ENCODE measurements at places on chromosomes 11 and 22.

DNA sequence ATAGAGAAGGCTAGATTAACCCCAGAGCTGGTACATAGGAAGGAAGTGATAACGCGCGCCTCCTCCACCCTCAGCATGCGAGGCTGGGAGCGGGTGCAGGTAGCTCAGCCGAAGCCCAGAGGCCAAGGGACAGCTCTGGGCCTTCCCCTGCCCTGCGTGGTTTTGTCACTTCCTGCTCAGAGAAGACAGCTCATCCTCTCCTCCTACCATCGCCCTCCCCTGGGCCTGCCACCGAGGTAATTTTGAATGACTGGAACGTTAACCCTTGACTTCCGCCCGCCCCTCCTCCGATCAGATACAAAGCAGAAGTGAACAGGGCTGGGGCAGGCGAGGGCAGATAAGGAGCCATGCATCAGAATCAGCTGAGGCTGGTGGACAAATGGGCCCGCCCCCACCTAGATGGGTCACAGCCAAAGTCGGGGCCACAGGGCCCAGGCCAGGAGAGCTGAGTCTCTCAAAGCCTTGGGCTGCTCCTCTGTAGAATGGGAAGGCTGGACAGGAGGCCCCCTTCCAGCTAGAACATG is 1.6 kb downstream of the RAC2 start:
- DNase-seq = peak; percentile 86

- DNase-seq = no peak
Observed at GRCh38 chr22:24532075-24532474, 22.9 kb downstream of the GUCD1 start.

DNA sequence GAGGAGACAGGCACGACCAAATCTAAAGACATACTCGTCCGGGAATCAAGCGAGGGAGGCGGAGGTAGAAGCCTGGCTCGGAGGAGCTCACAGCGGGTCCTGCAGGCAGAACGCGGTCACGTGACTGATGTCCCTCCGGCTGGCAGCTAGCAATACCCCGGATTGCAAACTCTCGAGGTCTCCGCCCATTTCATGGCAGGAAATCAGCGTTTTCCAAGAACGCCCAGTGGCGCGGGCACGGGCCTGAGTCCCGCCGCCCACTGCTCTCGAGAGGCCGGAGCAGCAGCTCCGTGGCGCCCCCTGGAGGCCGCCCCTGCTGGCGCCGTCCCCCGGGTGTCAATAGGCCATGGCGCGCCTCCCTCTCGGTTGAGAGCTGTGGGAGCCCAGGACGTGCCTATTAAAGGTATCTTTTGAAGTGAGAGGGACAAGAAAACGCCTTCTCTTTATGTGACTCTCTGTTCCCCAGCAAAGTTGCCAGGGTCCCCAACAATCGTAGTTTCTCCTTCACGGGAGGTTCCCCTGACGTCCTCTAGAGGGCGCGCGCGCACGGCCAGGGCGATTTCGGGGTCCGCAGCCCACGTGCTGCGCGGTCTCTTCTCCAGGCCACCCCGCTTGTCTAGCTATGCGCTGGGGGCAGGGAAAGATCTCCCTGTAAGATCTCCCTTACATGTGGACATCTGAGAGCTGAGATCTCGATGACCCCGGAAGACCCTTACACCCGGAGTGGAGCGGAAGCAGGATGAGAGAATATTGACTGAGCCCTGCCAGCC is 37.3 kb upstream of the RBFOX2 start:
- peak; percentile 59 for DNase-seq

GRCh38 chr11:66891851-66892660 is 35.2 kb downstream of the LRFN4 start:
- DNase-seq = peak; percentile 17

DNA sequence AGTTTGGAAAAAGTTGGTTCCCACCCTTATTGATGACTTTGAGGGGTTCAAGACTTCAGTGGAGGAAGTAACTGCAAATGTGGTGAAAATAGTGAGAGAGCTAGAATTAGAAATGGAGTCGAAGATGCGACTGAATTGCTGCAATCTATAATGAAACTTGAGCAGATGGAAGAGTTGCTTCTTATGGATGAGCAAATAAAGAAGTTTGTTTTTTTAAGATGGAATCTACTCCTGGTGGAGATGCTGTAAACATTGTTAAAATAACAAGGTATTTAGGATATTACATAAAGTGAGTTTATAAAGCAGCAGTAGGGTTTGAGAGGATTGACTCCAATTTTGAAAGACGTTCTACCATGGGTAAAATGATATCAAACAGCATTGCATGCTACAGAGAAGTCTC is 64.2 kb upstream of the GRK2 start:
- DNase-seq = no peak

DNA sequence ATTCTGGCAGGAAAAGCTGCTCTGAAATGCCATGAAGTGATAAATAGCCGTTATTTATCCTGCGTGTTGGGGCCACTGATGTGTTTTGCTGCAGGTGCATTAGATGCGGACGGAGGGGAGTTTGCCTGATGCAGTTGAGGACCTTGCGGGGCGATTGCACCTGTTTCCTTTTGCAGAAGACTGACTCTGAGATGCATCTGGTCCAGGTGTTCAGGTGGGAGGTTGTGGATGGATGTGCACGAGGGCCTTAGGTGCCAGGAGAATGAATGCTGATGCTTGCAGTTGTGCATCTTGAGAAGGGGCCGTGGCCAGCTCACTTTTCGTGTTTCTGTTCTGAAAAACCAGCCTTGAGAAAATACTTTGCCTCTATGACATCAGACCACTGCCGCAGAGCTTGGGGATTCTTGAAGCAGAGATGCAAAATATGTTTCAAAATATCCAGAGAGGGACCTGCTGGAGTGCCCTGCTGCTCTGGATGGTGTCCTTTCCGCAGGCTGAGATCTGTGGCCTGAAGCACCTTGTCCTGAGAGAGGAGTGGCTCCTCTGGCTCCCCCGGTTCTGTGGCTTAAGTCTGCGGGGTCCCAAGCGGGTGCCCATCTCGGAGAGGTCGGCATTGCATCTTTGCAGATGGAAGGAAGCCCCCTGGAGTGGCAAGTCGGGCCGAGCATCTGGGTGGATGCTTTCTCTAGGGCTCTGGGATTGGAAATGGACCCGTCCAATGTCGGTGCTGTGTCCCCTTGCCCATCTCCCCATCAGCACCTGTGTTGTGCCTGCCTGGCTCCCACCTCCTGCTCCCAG is 1031.1 kb downstream of the TBC1D22A start:
- DNase-seq = no peak

GRCh38 chr22:22553735-22554586 is 5.1 kb downstream of the PRAME start:
- no peak for DNase-seq

GRCh38 chr11:81059356-81059755 is 1618.5 kb upstream of the TENM4 start:
- DNase-seq = no peak

- DNase-seq = no peak
Observed at GRCh38 chr22:29030618-29031226, 30.9 kb downstream of the C22orf31 start.

GRCh38 chr11:29485641-29486040 is 531.2 kb downstream of the KCNA4 start:
- DNase-seq = no peak

DNA sequence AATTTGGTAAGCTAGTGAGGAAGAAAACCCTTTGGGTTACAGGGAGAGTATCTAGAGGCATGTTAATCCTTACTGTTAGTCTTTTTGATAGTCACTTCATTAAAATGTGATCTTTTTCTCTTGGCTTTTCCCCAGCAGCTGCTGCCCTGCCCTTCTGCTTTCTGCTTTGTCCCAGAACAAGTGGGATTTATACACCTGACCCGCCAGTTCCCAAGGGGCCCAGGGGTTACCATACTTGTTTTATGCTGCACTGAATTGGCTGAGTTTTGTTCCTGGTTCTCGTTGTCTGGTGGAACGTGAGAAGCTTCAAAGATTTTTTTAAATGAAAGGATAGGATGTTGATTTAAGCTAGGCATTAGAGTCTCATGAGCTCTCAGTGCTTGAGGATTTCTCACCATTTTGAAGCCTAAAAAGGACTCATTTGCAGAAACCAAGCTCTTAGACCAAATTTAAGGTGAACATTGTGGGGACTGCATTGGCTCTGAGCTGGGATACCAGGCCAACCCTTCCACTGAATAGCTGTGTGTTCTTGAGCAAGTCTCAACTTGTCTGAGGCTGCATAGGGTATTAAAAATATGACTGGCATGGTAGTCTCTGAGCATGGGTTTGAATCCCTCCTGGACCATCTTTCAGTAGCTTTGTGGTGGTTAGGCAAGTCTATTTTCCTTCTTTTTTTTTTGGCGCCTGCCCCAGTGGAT is 6.6 kb downstream of the LIMK2 start:
- no peak for DNase-seq

DNA sequence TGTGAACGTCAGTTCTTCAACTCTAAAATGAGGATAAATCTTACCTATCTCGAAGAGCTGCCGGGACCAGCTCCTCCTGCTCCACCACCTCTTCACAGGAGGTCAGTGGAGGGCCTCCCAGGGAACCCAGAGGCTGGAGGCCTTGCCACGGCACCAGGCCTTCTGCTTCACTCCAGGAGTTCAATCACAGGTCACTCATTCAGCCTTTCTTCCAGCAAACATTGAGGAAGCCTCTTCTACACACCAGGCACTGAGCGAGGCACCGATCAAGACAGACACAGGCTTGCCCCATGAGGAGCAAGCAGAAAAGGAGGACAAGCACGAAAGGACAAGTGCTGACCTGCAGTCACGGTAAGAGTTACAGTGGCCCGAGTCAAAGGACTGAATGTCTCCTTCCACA is 64.8 kb upstream of the WNT11 start:
- no peak for DNase-seq

DNA sequence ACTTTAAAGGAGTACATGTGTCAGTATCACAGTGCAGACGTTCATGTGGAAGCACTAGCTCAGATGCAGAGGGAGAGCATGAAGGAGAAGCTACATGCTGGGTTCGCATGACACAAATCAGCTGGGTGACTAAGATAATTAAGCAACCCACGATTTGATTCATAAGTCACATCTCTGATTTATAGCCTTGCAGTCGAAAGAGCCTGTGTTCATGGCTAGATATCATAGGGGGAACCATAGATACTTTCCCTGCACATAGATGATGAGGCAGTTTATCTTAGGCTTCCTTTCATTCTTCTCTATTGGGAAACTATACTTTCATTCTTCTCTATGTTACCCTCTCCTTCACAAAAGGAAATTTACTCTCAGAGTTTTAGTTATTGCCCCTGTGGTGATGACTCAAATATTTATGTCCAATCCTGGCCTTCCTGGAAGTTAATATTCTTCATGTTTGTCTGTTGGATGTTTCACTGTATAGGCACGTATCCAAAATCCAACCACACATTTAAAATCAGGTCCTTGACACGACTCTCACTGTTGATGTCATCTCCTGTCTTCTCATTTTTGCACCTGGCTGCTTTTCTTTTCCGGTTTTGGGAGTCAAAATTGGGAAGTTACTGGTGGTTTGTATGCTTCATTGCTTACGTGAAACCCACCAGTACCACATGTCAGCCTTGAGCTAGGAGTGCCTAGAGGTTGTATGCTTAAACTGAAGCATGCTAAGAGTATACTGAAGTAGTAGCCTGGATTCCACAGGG is 56.3 kb upstream of the SLC5A12 start:
- no peak for DNase-seq

- no peak for DNase-seq
Observed at GRCh38 chr11:33669598-33670249, 30.9 kb downstream of the C11orf91 start.

DNA sequence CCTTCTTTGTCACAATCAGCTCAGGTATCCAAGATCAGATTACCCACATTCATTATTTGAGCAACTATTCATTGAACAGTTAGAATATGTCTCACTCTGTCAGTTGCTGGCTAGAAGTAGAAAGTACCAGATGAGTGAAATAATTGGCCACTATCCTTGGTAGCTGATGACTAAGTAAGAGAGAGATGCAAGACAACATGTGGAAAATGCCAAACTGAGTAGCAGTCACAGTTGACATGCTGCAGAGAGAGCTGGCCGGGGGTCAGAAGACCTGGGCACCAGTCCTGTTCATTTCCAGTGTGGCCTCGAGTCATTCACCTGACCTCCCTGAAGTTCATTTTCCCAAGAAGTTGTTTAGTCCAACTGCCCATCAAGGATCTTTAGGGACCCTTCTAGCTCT is 22.5 kb upstream of the SMIM35 start:
- no peak for DNase-seq

- no peak for DNase-seq
Observed at GRCh38 chr11:86490582-86490981, 115.9 kb downstream of the CCDC81 start.
